ENCODE measurements at places on chromosomes 7 and 10.

- no peak for DNase-seq
These were observed 141.4 kb downstream of the ARHGAP22 start for GRCh38 chr10:48463318-48464003.

DNA sequence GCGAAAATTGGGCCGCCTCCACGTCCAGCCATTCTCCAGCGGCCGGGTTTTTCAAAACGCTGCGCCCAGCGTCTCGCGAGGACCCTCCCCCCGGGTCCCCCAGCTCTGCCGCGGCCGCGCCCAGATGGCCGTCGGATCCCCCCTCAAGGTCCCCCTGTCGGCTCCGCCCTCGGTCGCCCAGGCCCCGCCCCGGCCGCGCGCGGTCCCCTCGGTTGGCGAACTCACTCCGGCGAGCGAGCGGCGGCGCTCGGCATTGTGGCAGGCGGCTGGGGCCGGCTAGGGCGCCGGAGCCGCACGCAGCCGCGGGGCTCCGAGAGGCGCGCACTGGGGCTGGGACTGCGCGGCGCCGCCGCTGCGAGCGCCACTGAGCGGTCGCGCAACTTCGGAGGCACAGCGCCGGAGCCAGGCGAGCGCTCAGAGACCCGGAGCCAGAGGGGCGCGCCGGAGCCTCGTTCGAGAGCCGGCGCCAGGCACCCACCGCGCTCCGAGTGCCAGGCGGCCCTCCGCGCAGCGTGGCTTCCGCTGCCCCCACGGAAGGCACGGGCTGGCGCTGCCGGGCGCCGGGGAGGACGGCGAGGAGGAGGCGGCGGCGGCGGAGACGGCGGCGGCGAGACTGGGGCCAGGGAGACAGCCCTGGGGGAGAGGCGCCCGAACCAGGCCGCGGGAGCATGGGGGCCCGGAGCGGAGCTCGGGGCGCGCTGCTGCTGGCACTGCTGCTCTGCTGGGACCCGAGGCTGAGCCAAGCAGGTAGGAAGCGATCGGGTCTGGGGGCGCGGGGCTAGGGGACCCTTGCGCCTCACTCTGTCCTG lies at the start of gene UNC5B:
UNC5B (plus strand) TSS at position 253 of the 809 bp plus-strand sequence; CDS start at position 669, 416 bp downstream.
- peak; percentile 64 for DNase-seq

GRCh38 chr7:107613439-107613838 lies 33.4 kb downstream of the BCAP29 start:
- DNase-seq, result no peak

GRCh38 chr7:158749396-158749795 lies 44.8 kb upstream of the NCAPG2 start:
- DNase-seq, result no peak
